ENCODE measurements at places on chromosomes 4 and X.

DNA sequence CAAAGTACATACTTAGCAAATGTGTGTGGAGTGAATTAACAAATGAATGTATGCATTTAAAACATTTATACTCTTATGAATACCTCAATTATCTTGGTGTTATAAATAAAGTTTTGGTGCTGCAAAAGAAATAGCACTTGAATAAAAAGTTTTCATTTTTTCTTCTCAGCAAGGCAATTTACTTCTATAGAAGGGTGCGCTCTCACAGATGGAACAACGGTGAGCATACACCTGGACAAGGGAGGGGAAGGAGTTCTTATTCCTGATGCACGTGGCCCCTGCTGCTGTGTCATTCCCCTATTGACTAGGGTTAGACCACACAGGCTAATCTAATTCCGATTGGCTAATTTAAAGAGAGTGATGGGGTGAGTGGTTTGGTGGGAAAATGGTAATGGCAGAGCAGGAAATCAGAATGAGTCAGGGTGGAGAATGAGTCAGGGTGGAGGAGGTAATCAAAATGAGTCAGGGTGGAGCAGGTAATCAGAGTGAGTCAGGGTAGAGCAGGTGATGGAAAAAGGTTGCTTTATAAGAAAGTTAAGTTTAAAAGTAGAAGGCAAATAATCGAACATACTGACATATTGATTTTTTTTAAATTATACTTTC is 28.2 kb upstream of the PGK1 start:
- DNase-seq: no peak

- DNase-seq: no peak
These were observed 881.6 kb downstream of the PCDH18 start for GRCh38 chr4:136650541-136651277.

DNA sequence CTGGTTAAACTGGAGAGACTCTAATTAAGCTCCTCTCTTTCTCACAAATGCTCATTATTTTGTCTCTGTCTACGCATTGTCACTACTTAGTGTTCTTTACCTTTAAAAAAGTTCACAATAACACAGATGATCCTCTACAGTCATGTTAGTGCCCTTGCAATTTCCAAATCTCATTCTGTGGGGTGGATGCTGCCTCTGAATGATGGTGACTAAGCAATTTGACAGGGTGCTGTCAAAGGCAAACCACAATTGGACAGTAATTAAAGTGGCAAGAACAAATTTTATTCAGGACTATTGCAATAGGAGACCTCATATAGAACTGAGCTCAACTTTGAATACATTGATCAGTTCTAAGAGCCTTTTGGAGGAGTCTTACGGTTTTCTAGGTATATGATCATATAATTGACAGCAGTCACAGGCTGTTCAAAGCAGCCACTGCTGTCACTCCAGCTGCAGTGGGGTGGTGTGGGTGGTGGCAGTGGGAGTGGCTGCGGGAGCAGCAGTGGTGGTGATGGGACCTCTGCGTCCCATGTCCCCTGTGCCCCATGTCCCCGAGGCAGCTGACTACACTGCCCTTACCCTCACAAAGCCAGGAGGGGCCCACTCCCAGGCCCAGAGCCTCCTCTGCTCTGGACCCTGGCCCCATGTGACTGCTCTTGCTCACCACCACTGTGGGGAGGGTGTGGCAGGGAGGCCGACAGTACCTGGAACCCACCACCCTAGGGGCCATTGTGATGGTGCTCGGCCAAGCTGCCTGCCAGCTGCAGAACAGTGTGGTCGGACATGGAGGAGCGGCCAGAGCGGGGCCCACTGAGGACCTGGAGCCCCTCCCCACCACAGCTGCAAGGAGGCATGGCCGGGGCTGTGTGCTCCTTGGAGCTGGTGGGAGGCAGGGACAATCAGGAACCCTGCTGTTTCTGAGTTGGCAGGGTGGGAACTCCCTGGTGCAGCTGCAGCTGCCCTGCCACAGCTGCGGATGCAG is 30.4 kb upstream of the PAGE1 start:
- no peak for DNase-seq

- DNase-seq: no peak
These were observed at the start of gene TLR8 for GRCh38 chrX:12906046-12906761. TSS of gene TLR8 (plus strand) at chrX:12906620. CDS start at chrX:12906707, 87 bp downstream.

DNA sequence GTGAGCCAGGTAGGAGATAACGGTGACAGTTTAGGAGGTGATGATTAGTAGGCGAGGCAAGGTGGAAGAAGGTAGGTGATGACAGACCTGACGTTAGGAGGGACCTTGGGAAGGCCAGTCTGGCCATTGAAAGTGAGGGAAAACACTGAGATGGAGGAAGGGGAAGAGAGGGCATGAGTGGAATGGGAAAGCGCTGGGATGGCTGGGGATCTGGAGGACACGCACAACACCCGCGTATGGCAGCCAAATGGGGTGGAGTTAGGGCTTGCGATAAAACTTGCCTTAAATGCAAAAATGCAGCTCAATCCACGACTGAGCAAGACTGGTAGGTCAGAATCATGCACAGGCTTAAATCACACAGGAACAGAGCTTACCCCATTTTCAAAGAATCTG is 605 bp upstream of the CDKL2 start:
- no peak for DNase-seq

Measured in stimulated activated CD4-positive, alpha-beta T cell treated with anti-CD3 and anti-CD28 coated beads, Interleukin-2, amount 100 ng/mL, for 48 hours (primary cell).